Stimulated activated CD8-positive, alpha-beta memory T cell treated with anti-CD3 and anti-CD28 coated beads, Interleukin-4, amount 100 ng/mL, for 1 hour (primary cell): ENCODE measurements at places on chromosomes 6 and 20.

GRCh38 chr6:151044465-151045441, 179.3 kb downstream of the MTHFD1L start:
- DNase-seq, result no peak

- no peak for DNase-seq
These were observed 47.6 kb downstream of the CPXM1 start for GRCh38 chr20:2752567-2753460.

- no peak for DNase-seq
These were observed 72.6 kb upstream of the ZNF184 start for GRCh38 chr6:27545271-27546046.

DNA sequence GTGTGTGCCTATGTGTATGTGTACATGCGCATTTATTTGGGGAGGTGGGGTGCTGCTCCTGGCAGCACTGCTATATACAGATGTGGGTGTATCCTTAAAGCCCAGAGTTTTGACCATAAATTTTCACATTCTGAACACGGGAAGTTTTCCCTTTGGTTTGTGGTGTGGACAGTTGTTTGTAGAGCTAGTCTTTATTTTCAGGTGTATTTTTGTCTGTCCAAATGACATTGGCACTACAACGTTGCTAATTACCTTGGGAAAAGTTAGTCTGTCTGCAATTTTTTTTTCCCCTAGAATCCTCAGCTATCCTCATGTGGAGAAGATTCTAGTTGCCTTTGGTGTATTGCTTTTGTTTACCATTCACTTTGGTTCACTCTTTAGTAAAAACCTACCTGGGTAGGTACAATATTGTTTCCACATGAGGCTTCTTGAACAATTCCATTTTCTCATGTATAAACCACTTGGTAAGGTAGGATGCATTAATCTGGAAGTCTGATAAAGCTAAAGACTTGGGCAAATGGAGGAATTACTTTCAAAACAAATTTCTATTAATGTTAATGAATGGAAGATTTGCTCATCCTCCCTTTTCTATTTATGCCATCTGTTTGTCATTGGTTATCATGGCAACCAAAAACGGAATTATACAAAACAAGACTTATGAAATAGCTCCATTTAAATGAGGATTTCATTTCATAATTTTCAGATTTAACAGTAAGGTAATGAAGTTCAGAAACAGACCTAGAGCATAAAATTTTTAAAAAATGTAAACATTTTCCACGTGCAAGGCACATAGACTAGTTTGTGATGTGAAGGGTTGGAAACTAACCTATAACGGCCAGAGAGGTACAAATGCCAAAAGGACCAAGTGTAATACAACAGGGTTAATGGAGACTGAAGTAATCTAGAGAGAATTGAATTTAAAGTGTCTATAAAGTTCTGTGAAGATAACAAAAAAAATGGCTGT, 3.9 kb downstream of the CCN2 start:
- DNase-seq, result no peak

DNA sequence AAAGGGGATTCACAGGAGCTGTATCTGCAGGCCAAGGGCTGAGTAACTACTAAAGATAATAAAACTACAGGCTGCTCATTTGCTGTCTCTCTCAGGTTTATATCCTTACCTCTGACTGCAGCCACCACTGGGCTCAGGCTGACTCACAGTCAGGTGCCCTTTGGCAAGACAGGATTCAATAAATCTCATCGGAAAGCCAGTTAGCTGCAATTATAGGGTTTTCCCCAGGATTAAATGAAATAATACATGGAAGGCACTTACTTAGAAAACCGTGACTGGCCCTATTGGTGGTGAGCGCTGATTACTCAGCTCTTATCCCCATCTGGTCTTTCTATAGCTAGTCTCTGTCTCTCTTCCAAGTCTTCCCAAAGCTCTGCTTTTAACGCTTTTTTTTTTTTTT, 26.4 kb downstream of the RMND1 start:
- DNase-seq, result no peak

- no peak for DNase-seq
These were observed 154.0 kb downstream of the TSHZ2 start for GRCh38 chr20:53126185-53126584.

- DNase-seq, result no peak
These were observed 190.3 kb downstream of the TAF4 start for GRCh38 chr20:61875221-61875885.

- DNase-seq, result no peak
These were observed 6.1 kb downstream of the C20orf173 start for GRCh38 chr20:35523298-35523888.

DNA sequence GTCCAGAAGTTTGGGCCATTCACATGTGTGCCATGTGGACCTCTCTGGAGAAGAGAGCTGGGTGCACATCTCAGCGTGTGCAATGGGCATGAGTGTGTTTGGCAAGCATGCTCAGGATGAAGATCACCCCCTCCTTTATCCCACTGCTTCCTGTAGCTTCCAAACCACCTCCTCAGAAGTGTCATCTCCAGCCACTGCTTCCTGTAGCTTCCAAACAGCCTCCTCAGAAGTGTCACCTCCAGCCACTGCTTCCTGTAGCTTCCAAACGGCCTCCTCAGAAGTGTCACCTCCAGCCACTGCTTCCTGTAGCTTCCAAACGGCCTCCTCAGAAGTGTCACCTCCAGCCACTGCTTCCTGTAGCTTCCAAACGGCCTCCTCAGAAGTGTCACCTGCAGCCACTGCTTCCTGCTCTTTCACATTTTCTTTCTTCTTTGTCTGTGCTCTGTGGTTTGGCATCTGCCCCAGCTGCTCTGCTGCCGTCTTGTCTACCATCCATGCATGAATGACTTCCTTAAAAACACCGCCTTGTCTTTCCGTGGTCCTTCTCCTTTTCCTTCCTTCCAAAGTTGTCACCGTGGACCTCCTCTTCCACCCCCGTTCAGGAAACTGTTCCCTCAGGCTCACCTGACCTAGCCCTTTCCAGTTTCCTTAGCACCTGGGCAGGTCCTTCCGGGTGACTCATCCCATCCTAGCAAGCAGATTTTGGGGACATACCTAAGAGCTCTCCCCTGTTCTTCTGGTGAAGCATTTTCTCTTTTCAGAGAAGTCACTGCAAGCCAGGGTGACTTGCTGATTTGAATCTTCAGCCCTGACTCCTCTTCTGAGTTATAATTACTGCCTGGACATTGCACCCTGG, 43.5 kb upstream of the TIAM2 start:
- no peak for DNase-seq

DNA sequence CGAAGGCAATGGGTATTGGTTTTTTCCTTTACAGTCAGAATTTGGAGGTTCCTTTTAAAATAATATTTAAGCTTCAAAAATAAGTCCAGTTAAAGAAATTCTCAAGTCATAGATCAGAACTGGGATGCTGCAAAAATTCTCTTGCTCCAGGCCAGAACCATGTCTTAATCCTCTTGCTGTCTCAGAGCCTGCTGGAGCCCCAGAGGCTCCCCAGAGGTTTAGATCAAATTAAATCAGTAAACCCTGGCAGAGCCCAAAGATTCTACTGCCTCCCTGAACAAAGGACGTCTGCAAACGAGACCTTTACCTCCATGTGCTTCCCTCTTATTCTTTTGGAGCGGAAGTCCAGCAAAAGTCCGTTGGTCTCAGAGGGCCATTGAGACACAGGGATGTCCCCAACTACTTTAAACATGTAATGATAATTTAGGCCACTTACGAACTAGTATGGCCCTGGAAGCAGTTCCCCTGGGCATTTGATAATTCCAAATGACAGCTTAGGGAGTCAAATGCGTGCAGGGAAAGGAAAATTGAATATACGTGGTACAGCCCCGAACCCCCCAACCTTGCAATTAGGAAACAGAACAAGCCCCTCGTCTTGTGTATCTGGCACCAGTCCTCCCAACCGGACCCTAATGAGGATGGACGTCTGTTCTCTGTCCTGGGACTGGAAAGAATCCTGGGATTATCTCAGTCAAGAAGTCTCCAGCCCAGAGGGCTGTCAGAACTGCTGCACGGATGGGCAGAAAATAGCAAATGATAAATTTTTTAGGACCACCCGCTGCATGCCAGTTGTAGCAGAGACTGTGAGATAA, 31.5 kb downstream of the SULF2 start:
- no peak for DNase-seq

DNA sequence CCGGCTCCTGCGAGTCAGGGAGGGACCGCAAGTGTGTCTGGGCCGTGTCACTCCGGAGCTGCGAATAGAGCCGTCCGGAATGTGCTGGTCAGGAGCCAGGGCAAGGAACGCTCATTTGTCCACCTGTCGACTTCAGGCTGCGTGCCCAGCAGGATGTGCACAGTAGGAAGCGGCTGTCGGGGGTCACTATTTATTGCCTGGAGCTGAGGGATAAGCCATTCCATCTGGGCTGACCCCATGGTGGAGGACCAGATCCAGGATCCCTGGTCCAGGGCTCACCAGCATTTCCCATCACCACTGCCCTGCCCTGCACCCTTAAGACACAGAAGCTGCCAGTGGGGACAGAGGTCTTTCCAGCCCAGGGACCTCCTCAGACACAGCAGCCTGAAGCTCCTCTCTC, 14.7 kb downstream of the NTSR1 start:
- no peak for DNase-seq

- no peak for DNase-seq
These were observed 134.8 kb downstream of the DTNBP1 start for GRCh38 chr6:15527838-15528617.

GRCh38 chr6:164286011-164286410, 871.5 kb downstream of the QKI start:
- no peak for DNase-seq

DNA sequence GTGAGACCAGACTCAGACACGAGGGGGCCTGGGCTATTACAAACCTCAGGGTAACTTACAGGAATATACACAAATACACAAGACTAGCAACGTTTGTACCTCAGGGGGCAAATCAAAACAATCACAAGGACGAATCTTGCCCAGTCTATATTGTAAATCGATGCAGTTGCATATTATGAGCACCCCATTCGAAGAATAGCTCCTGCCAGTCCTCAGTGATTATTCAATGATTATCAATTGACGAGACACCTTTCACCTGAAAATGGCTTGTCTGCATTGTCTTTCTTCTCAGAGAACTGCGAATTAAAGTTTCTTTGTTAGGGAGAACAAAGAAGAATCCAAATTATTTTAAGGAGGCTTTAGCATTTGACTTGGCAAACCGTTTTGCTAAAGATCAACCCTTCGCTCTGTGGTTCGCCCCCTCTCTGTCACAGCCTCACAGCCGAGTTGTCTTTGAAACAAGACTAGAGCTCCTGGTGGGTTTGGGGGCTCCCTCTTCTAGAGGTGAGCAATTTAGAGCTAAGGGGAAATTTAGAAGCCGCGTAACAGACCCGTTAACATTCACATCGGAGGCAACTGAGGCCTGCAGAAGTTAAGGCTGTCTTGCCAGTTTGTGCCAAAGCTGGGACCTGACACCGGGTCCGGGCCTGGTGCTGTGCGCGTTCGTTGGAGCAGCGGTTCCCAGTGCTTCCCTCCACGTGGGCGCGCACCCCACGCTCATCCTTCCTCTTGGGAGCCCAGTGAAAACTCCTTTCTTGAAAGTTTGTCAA, 24.9 kb upstream of the MAP3K7 start:
- DNase-seq, result no peak

- no peak for DNase-seq
These were observed 64.4 kb upstream of the COL21A1 start for GRCh38 chr6:56311533-56312448.

GRCh38 chr20:1489325-1489724, 1.9 kb downstream of the SIRPB2 start:
- DNase-seq, result no peak

- DNase-seq, result no peak
These were observed 189.4 kb upstream of the RNF217 start for GRCh38 chr6:124772733-124773319.

DNA sequence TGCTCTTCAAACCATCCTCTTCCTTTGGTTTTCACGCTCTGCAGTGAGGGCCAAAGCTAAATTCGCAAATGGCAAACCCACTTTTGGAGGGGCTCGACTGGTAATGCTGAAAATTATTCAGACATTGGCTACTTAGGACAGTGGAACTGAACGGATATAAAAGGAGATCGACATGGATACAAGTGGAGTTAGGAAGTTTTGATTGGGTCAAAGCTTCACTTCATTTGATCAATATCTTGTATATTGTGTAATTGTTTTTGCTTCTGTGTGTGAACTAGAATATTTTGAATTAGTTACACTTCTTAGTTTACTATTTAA, 1.2 kb downstream of the FAM8A1 start:
- DNase-seq, result no peak

DNA sequence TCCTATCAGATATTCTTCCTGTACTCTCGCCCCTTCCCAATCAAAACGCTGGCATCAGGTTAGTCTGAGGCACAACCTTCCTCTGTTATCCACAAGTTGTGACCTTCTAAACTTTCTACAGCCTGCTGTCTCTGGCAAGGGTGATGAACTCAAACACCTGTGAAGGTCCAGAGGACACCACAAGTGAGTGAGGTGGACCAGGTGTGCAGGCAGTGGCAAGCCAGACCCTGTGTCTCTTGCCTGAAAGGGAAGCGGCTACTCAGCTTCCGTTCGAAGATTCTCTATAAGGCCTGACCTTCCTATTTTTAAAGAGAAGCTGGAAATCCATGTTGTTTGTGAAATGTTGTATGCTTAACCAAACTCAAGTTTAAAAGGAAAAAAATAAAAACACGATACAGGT, 36.8 kb downstream of the GCM1 start:
- DNase-seq, result no peak

GRCh38 chr6:45709781-45710220, 305.9 kb downstream of the CLIC5 start:
- DNase-seq, result no peak

GRCh38 chr6:155505608-155505989, 50.0 kb upstream of the NOX3 start:
- no peak for DNase-seq

DNA sequence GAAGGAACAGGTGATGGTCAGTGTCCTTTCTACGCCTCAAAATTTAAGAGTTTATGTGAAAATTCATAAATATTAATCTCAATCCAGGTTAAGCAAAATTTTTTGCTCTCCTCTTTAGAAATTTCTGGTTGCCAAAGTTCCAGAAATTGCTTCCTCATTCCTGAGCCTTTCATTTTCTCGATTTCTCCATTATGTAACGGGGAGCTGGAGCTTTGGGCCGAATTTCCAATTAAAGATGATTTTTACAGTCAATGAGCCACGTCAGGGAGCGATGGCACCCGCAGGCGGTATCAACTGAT, 35.8 kb upstream of the PRND start:
- no peak for DNase-seq

GRCh38 chr6:96724641-96725040, 112.6 kb downstream of the GPR63 start:
- no peak for DNase-seq

- no peak for DNase-seq
These were observed 7.5 kb downstream of the SF3B5 start for GRCh38 chr6:144087789-144088426.

- no peak for DNase-seq
These were observed 154.7 kb downstream of the ERMARD start for GRCh38 chr6:169906004-169906687.

GRCh38 chr6:46325561-46326530, 155.1 kb upstream of the ENPP5 start:
- no peak for DNase-seq

GRCh38 chr6:53048431-53049195, 16.6 kb upstream of the FBXO9 start:
- DNase-seq, result no peak

DNA sequence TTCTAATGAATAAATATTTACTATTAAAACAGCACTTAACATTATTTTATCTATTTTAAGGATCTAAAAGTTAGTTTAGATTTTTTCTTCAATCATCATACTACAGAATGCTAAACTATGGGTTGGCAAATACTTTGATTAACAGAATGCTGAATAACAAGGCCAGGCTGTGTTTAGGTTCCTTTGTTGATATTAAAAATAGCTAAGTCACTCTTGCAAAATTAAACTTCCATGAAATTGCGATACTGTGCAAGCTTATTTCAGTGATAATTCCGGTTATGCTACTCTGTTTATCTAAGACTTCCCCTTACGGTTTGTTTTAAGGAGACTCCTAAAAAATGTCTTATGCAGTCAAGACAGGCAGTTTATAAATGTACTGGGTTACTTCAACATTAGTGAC, 2.8 kb downstream of the RNF24 start:
- DNase-seq, result no peak
